Thyroid gland (tissue), 4 donors: ENCODE measurements at places on chromosomes 5 and 9. TPM values are rescaled to one million over a fixed set of nuclear protein-coding genes. Genes with fewer than 3 reads are reported as not detected.
A peak's percentile ranks its signal among the peaks of the same experiment; 100 is the strongest.

DNA sequence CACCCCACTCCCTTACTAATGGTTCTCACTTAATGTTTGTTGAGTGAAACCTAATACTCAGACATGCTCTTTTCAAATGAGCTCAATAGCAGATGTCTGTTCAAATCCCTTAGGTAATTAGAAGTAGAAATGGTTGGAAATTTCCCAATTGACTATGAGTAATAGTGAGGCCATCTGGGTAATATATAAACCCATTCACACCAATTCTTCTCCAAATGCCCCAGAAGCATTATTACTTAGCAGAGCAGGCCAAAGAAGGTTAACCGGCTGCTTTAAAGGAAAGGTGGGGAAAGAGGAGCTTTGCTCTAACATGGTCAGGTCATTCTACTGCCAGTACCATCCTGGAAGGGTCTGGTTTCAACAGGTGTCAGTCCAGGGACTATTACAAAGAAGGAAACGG is 119.5 kb upstream of the MTAP start:
- H3K4me1 ChIP-seq = no peaks in the 10 kb centered on the region
- no peak for DNase-seq
- H3K27ac ChIP-seq = no peak overlapping the region
- no peak overlapping the region for H3K4me3 ChIP-seq
- no peaks in the 10 kb centered on the region for H3K27me3 ChIP-seq

- H3K4me1 ChIP-seq = no peaks in the 10 kb centered on the region
- no peaks in the 10 kb centered on the region for H3K36me3 ChIP-seq
- no peak overlapping the region for H3K4me3 ChIP-seq
These were observed 23.2 kb upstream of the LVRN start for GRCh38 chr5:115939059-115939458.

DNA sequence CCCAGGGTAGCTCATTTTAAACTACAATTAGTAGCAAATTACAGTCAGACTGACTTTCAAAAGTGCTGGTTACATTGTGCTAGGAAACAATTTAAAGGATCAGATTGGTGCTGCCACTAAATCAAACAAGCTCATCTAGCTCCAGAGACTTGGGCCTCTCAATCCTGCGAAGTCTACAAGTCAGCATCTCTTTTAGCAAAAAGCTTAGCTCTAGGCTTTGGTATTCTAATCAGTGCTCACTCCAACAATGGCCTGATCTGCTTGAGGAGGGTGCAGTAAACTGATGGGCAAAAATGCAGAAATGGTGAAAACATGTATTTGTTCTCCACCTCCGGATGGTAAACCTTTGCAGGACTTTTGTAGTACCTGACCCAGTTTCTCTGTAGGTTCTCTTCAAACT is 47.0 kb upstream of the SEMA6A start:
- no peak for DNase-seq
- H3K4me3 ChIP-seq = no peak overlapping the region
- peaks cover 9% of the 10 kb centered on the region for H3K4me1 ChIP-seq
- H3K27me3 ChIP-seq = no peaks in the 10 kb centered on the region
- H3K27ac ChIP-seq = no peak overlapping the region

GRCh38 chr5:169343766-169344165 is 42.8 kb upstream of the SLIT3 start:
- H3K36me3 ChIP-seq = no peaks in the 10 kb centered on the region
- H3K27ac ChIP-seq = no peak overlapping the region
- H3K4me1 ChIP-seq = peaks cover 9% of the 10 kb centered on the region
- H3K4me3 ChIP-seq = no peak overlapping the region

- H3K27me3 ChIP-seq = no peaks in the 10 kb centered on the region
- peaks cover 14% of the 10 kb centered on the region for H3K4me1 ChIP-seq
- DNase-seq = peak; percentile 94
- H3K36me3 ChIP-seq = no peaks in the 10 kb centered on the region
- peak within 1 kb of the TSS; percentile 73 for H3K4me3 ChIP-seq
These were observed at the start of gene RNF14 for GRCh38 chr5:141968914-141969608. Gene RNF14, plus strand, starts transcription at chr5:141969105. Its CDS starts 4,484 bp downstream, at chr5:141973589.

DNA sequence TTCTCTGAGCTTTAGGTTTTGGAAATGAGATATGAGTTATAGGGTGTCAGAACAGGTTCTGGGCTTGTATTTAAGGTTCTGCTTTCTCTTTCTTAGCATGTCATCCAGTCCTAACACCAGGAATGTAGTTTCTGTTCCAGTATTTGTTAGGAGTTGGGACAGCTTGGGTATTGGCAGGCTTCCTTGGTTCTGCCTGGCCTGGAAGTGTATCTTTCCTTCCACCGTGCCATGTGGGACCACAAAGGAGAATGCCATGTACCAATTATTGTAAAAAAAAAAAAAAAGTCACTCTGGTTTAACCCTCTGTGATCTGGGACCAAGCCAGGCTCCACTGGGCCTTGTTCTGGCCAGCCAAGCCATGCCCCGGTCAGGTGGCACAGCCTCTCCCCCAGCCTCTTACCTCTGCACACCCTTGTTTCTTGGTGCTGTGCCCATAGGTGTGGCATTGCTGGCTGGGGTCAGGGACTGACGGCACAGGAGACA is 47.8 kb downstream of the ARHGAP26 start:
- no peaks in the 10 kb centered on the region for H3K36me3 ChIP-seq
- no peaks in the 10 kb centered on the region for H3K27me3 ChIP-seq
- peak; percentile 70 for DNase-seq
- H3K4me3 ChIP-seq = no peak overlapping the region
- peak overlapping the region; percentile 60 for H3K27ac ChIP-seq

GRCh38 chr5:142399891-142400290 is 75.1 kb upstream of the SPRY4 start:
- no peak overlapping the region for H3K4me3 ChIP-seq
- H3K36me3 ChIP-seq = no peaks in the 10 kb centered on the region
- peaks cover 18% of the 10 kb centered on the region for H3K4me1 ChIP-seq
- H3K27me3 ChIP-seq = no peaks in the 10 kb centered on the region
- DNase-seq = no peak
- H3K27ac ChIP-seq = no peak overlapping the region

DNA sequence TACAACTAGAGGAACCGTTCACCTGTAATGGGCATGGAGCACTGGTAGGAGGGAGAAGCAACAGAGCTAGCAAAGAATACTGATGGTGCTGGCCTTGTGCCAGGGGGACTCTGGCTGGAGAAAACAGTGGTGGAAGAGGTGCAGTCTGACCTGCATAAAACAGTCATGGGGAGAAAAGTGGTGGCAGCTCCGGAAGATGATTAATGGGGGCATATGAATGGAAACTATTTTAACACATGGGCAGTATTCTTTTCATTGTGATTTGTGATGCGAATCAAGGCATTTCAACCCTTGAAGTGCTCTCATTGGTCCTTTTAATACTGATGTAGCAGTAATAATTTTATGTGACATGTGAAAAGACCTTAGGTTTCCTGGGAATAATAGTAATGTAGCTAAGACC is 219.6 kb downstream of the ADAMTS6 start:
- H3K36me3 ChIP-seq = no peaks in the 10 kb centered on the region
- no peaks in the 10 kb centered on the region for H3K27me3 ChIP-seq
- H3K4me3 ChIP-seq = no peak overlapping the region
- H3K27ac ChIP-seq = no peak overlapping the region
- H3K4me1 ChIP-seq = no peaks in the 10 kb centered on the region

- no peak overlapping the region for H3K4me3 ChIP-seq
- peaks cover 17% of the 10 kb centered on the region for H3K4me1 ChIP-seq
- no peaks in the 10 kb centered on the region for H3K27me3 ChIP-seq
- no peaks in the 10 kb centered on the region for H3K36me3 ChIP-seq
- H3K27ac ChIP-seq = no peak overlapping the region
These were observed 4.2 kb upstream of the ENTPD8 start for GRCh38 chr9:137445275-137445807.

DNA sequence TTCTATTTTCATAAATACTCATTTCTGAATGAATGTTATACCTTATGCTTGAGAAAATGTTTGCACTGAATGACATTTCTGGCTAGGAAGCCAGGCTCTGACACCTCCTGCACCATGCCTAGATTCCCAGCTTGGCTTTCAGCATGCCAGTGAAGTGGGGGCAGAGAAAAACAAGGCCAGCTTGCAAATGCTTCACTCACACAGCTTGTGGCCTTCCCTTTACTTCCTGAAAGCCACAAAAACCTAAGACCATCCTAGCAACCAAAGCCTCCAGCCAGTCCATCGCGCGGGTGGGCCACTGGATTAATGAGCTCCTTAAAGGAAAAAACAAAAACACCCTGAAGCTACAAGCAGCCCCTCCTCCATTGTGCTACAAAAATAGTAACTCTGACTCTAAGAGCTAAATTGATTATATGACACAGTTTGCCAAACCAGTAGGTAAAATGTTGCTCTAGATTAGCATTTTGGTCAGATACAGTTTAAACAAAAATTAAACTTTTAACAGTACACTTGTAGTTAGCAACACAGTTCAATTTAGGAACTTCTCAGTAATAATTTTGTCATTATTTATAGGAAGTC is 159.9 kb downstream of the TSSK1B start:
- DNase-seq = no peak
- no peak overlapping the region for H3K27ac ChIP-seq
- H3K4me1 ChIP-seq = no peaks in the 10 kb centered on the region

DNA sequence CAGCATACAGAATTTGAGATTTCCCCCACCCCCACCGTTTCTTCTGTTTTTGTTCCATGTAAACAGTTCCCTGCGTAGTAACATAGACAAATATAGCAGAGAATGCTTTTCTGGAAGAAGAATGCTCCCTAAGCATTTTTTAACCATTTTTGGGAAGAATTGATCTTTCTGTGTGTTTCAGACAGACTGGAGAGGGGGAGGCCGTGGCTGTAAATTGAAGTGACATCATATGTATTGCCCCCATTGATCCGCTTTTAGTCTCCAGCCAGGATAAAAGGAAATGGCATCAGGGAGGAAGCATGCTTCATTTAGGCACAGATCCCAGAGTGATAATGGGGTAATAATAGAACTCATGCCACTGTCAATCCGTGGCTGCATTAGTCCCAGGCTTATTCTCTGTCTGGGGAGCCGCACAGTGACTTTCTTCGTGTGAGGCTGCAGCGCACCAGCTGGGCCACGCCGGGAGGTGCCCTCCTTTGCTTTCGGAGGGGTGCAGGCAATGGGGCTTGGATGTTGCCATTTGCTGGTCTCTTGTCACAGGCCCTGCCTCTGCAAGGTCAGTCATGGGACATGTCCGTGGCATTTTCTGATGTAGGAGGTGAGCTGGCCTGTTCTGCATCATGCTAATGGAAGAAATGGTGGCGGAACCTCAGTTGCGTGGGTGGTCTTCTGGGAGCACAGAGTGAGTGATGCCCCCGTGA is 261.5 kb downstream of the FANCC start:
- no peaks in the 10 kb centered on the region for H3K36me3 ChIP-seq
- peaks cover 41% of the 10 kb centered on the region for H3K4me1 ChIP-seq
- H3K27ac ChIP-seq = peak overlapping the region; percentile 88
- H3K4me3 ChIP-seq = no peak overlapping the region
- DNase-seq = no peak

DNA sequence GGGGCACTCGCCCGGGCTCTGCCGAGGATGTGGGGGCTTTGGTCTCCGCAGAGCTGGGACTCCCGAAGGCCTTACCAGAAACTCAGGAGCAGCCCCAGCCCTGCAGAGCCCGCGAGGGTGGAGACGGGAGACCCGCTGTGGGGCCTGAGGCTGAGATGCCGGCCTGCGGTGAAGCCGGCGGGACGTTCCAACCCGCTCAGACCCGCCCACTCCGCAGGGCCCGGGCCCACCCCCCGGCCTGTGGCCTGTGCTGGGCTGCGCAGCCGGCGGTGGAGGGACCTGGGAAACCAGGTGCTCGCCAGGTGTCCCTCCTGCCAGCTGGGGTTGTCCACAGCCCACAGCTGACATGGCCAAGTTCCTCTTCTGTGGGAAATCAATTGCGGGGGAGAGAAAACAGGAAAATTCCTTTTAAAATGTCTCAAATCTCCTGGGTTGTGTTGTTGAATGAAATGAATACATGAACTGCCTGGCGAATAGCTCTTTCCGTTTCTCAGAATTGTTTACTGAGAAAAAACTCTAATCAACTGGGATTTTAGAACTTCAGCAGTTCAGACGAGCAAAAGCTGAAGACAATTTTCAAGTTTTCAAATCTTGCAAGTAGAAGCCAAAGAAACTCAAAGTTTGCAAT is 49.0 kb upstream of the IRX4 start:
- no peaks in the 10 kb centered on the region for H3K27me3 ChIP-seq
- H3K36me3 ChIP-seq = no peaks in the 10 kb centered on the region
- H3K4me1 ChIP-seq = no peaks in the 10 kb centered on the region
- peak overlapping the region; percentile 8 for H3K4me3 ChIP-seq

GRCh38 chr5:55313870-55314617 is 6.3 kb downstream of the MTREX start:
- no peaks in the 10 kb centered on the region for H3K27me3 ChIP-seq
- peaks cover 17% of the 10 kb centered on the region for H3K4me1 ChIP-seq
- DNase-seq = no peak
- H3K36me3 ChIP-seq = no peaks in the 10 kb centered on the region
- no peak overlapping the region for H3K4me3 ChIP-seq

DNA sequence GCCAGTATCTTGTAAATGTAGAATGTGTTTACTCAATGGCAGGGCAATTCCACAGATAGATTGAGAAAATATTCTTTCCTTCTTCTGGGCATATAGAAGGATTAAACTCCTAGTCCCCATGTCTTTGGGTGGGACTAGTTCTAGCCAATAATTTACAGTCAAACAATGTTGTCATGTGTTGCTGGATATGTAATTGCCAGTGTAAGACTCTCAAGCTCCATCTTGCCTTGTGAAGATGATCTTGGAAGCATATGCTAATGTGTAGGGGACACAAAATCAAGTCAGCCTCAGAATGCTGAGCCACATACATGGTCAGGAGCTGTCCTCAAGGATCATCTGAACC is 386.9 kb downstream of the CETN3 start:
- H3K27ac ChIP-seq = no peak overlapping the region
- DNase-seq = no peak
- H3K27me3 ChIP-seq = no peaks in the 10 kb centered on the region

DNA sequence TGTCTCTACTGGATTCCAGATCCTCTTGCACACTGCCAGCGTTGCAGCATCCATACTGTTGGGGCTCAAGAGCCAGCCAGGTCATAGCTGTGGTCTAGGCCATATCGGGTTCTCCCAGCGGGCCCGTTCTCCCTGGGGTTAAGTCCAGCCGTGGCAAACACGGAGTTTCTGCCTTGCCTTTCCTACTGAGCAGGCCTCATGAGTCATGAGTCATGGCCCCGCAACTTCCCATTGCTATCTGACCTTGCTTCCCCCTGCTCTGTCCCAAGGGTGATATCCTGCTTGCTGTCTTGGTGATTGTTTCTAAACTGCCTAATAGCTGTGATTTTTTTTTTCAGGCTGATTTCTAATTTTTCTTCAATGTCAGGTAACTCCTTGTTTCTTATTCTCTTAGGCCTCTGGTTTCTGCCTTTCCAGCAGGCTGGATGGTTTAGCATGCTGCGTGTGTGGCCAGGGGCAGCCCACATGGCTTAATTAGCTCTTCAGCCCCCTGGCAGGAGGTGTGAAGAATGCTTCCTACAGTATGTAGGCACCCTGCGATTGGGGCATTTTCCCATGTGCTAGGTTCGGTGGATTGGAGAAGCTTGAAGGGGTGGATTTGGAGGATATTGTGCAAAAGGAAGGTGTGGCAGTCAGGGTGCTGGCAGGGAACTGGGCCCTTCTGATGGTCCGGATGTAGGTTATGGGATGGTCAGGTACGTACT is 18.7 kb downstream of the DAPK1 start:
- H3K36me3 ChIP-seq = no peaks in the 10 kb centered on the region
- no peak overlapping the region for H3K27ac ChIP-seq

- DNase-seq = no peak
- peak overlapping the region; percentile 95 for H3K27ac ChIP-seq
- H3K4me1 ChIP-seq = peaks cover 67% of the 10 kb centered on the region
- H3K27me3 ChIP-seq = no peaks in the 10 kb centered on the region
These were observed 17.3 kb downstream of the EEIG1 start for GRCh38 chr9:127963359-127964064.

Gene PCDHGA11
- total RNA-seq = 8.3 TPM

Gene TMEM8B
- 16.6 TPM for total RNA-seq

Gene HCN1
- total RNA-seq = 0.40 TPM

Gene SPATA31E1
- not detected for total RNA-seq

Gene CER1
- not detected for total RNA-seq
